EL (cell line): ENCODE measurements at places on chromosomes 5 and 9.

DNA sequence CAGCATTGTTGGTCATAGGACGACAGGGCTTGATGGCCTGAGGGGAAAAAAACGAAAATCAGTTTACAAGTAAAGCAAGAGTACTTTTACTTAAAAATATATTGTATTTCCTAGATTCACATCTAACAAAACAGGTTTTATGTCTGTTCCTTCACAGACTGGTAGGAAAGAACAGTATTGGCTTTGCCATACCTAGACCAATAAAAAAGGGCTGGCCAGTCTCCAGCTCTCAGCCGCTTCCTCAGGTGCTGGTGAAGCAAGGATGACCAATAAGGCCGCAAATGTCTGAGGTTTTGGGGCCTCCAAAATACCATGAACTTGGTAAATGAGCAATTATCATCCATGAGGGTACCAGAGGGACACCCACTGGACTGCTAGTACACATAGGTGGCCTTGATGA, 36.6 kb downstream of the DROSHA start:
- DNase-seq: no peak

GRCh38 chr9:37998881-37999587, 70.0 kb downstream of the SHB start:
- DNase-seq: peak; percentile 62

DNA sequence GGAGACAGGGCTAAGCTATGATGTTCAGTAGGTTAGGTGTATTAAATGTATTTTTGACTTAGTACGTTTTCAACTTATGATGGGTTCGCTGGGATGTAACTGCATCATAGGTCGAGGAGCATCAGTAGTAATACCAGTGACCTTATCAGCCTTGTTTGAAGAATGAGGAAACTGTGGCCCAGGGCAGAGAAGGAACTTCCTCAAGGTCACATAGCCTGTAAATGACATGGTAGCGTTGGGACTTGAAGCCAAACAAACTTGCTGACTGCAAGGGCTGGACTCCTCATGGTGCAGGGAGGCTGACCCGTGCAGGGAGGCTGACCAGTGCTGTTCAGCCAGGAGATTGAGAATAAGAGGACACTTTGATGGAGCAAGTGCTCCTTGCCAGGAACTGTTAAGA, 21.3 kb upstream of the PTPN3 start:
- no peak for DNase-seq

DNA sequence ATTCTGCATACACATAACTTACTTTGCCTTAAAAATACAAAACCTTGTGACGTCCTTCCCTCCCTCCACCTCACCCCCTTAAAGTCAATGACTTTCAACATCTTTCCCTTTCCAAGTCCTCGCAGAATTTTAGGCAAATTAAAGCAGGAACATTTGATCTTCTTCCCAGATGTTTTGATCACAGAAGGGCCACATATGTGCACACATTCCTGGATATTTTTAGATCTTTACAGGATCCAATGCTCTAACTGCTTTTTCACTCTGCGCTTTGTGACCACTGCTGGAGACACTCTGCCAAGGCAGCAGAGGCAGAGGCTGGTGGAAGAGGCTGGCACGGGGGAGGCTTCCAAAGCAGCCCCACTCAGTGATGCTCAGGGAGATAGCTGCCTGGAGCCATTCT, 130.7 kb downstream of the SEC61B start:
- DNase-seq: peak; percentile 18

- DNase-seq: peak; percentile 93
These were observed 86.4 kb downstream of the GALNT10 start for GRCh38 chr5:154276973-154277331.

DNA sequence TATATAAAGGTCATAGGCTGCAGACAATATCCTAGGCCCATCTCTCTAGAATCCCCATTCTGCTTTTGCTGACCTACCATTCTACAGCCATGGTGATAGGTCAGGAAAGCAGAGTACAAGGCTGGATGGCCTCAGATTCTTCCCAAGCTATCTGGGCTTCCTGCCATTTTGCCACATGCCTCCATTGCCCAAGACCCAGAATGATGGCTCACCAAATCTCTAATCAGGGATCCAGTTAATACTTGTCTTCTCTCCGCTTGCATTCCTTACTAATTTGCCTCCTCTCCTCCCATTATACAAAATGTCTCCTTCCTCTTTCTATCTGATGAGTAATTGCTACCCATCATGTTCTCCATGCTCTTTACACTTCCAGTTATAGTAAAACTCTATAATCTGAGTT, 22.7 kb upstream of the NDUFS4 start:
- DNase-seq: no peak

GRCh38 chr9:97978371-97979130, 4.6 kb upstream of the ANP32B start:
- no peak for DNase-seq

DNA sequence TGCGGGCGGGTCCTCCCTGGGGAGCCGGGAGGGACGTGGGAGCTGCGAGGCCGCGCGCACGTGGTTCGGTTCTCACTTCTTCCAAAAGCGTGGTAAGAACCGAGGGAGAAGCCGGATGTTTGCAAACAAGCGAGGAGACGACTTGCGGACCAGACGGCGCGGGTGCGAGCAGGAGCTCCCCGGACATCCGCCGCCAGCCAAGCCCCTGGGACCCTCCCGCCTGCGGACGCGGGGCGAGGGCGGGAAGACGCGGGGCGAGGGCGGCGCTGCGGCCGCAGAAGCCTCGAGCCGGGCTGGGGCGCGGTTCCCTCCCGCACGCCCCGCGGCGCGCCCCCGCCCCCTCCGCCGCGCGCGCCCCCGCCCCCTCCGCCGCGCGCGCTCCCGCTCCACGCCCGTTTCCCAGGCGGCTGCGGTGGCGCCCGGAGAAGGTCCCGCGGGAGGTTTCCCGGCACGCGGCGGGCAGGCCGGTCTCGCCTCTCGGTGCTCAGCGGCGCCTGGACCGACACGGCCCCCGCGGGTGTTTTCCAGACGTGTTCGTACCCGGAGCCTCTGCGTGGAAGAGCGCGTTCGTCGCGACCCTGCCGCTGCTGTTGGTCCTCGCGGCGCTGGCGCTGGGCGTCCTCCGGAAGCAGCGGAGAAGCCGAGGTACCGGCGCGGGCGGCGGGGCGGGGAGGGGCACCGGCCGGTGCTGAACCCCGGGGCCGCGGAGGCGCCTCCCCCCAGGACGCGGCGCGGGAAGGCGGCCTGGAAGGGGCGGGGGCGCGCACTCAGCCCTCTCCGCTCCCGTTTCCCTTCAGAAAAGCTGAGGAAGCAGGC, 12.8 kb downstream of the BTNL9 start:
- no peak for DNase-seq

- DNase-seq: no peak
These were observed 114.4 kb upstream of the SLIT3 start for GRCh38 chr5:169415371-169415770.

GRCh38 chr5:178196986-178197385, 7.3 kb upstream of the HNRNPAB start:
- no peak for DNase-seq

DNA sequence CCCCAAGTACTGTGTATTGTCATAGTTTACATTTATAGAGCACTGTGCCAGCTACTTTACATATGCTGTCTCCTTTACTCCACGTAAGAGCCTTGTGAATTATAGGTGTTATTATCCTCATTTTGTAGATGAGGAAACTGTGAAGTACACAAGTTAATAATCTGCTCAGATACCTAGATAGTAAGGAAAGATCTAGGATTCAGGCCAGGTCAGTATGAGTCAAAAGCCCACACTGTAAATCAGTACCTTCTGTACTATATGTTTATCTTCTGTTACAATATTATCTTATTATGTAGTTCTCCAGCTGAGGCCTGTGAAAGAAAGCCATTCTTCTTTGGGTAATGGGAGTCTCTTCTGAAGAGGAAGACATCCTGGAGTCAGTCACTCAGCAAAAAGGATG, 72.4 kb upstream of the TLX3 start:
- no peak for DNase-seq

DNA sequence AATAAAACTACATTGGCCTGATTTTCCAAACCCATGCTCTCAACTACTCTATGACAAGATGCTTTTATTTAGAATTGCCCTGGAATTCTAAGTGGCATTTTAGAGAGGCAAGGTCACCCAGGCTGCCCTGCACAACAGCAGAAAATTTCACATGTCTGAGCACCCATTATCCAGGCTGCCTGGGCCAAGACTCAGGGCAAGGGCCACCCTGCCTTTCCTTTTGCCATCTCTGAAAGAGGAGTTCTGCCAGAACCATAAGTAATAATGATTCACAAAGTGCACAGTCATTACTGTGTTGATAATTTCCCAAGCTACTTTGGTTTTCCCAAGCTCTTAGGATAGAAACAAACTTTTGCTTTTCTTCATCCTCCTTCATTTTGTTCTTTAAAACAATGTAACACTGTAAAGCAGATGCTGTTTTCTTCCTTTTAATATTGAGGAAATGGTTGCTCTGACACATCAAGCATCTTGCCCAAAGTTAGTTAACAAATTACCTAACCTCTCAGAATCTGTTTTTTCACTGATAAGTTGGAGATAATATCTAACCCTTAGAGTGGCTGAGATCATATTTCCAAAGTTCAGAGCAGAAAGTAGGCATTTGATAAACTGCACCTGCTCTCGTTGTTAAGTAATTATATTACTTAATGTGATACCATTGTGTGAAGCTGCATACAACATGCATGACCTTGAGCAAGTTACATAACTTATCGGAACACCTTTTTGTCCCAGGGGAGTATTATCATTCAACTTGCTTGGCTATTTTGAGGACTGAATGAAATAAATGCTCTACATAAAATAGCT, 325.6 kb downstream of the PRELID2 start:
- no peak for DNase-seq

- DNase-seq: no peak
These were observed 13.5 kb upstream of the SLC28A3 start for GRCh38 chr9:84354035-84354434.

DNA sequence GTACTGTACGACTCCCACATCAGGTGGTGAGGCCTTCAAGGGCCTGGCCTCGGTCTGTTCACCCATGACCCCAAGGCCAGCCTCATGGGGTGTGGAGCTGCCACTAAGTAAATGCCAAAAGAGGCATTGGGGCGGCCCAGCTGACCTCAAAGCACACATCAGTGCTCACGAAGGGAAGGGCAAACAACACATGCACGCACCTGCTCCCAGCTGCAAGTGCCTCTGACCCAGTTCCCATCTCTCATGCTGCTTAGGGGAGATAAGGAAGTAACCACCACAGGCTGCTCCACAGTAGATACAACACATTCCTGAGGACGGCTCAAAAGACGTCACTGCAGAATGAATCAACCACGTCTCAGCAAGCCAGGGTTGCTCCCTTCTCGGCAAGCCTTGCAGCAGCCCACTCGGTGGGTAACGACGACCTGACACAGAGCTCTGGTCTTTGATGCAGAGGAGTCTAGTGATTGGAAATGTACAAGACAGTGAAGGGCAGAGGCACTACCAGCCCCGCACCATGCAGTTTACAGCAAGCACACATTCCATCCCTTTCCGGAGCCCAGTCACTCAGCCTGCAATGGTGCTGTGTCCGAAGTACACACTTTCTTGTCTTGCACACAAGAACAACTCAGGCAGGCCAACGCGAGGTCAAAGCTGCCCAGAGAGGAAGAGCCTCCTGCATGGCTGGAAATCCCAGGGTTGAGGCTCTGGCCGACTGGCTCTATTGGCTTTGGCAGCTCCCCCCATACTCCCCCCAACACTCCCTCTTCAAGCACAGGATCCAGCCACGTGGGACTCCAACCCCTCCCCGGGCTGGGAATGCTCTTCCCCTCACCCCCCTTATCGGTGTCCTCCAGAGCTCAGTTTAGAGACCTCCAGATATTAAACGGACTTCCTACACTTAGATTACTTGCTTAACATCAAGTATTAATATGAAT, 31.8 kb downstream of the FABP6 start:
- DNase-seq: peak; percentile 21

DNA sequence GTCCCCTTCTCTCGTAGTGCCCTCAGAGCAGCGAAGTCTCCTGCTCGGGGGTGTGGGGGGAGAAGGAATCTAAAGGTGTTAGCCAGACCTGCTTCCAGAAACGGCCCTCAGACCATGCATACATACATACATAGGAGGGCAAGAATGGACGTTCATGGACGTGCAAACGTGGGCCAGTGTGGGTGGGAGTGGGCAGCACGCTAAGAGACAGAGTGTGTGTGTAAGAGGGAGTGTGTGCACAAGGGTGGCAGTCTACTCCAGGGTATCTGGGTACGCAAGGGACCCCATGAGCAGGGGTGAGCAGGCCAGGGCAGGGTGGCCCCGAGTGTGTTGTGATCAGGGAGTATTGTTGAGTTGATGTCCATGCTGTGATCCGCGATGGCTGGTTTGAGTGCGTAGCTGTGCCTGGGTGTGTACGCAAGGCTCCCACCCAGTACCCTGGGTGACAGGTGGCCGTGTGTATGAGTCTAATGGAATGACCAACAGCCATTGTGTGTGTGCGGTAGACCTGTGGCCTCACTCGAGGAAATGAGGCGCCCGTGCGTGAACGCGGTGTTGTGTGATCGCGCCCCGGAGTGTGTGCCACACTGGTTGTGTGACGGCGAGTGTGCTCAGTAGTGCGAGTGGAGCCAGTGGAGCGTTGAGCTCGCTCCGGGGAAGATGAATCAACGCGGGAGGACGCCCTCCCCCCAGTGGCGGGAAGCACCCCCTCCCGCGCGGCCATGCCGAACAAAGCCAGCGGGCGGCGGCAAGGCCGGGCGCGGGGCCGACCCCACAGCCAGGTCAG, 826 bp downstream of the GPRIN1 start:
- DNase-seq: peak; percentile 28

- peak; percentile 27 for DNase-seq
These were observed 91.9 kb upstream of the STC2 start for GRCh38 chr5:173420108-173420507.

DNA sequence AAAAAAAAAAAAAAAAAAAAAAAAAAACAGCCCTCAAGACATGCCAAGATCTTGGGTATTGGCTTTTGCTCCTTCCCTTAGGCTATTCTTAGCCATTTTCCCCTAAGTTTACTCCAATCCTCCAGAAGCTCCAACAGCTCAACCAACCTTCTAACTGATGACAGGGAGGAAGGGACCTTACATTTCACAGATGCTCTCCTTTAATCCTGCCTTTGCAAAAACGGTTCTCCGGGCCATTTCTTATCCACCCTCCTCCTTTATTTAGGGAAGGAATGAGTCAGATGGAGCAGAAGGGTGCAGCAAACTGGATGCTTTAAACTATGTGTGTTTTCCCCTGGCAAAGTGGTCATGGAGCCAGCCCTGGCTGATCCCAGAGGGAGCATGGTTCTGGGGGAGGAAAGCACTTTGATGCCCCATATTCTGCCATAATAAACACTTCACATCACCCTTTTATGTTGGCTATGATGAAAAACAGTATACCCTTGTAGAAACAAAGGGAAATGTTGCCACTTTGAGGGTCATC, 369.4 kb upstream of the DMAC1 start:
- DNase-seq: no peak

DNA sequence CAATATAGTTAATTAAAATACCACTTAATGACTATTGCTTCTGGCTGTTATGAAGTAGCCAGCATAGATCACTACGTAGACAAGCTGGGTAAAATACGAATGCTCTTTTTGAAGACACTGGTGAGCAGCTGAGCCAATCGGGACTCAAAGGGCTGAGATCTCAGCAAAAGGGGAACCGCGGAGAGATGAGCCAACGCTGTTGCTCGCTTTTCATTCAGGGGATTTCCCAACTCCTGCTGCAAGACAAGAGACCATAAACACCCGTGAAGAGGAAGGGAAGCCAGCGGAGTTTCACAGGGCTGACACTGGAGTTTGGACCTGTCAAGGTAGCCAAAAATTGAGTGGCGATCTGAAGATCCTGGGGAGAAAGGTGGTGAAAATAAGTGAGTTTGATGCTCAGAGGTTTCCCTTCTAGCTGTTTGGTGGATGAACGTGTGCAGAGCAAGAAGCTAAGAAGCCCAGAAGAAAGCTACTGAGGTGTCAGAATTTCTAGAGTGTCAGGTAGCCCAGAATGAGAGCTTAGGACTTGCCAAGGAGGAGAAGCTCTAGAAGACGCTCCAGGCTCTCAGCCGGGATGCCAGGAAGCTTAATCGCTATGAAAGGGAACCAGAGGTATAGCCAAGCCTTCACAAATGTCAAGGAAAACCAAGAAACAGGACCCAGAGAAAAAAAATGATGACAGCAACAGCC, 79.6 kb upstream of the RNU6ATAC start:
- no peak for DNase-seq
